ENCODE measurements at places on chromosomes 5 and 9. TPM values are rescaled to one million over a fixed set of nuclear protein-coding genes. Genes with fewer than 3 reads are reported as not detected.

ASS1 gene
- total RNA-seq = 2.3 TPM

SLC45A2 gene
- total RNA-seq = under 0.01 TPM

MEIKIN gene
- total RNA-seq = not detected

NEUROG1 gene
- not detected for total RNA-seq

GCNT1 gene
- 6.3 TPM for total RNA-seq

S1PR3 gene
- 1.2 TPM for total RNA-seq

GCNT4 gene
- total RNA-seq = 0.13 TPM

TNFSF15 gene
- 0.90 TPM for total RNA-seq

DNA sequence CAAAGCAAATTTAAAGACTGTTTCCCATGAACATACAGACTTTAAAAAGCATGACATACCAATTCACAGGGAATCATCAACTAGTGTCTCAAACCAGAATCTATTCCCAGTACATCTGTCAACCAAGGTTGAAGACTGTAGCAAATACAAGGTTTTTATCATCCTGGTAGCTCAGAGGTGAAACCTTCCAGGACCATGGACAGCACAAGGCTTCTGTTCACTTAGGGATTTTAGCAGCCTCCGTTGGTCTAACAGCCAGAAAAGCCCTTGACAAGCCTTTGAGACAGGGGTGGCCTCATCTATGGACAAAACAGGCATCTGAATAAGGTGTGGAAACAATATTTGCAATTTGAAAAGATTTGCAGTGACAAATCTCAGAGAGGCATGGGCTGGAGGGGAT lies 119.0 kb downstream of the TRIM32 start:
- DNase-seq = no peak

- no peak for DNase-seq
Measured at GRCh38 chr9:34377404-34377746, 677 bp upstream of the MYORG start.

DNA sequence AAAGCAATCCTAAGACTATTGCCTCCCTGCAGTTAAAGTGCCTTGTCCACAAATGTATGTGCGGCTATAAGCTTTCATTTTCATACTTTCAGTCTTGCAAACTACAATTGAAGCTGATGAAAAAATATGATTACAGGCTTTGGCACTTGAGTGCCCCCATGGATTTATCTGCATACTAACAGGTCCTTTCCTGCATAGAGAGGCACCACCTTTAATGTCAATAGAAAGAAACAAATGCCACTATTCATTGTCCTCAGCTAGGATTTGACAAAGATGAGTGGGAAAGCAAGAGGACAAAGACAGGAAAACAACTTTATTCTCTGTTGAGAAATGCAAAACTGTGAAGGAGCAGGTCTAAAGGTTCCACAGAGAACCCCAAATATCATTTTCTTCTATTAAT lies 125.7 kb upstream of the PTGER4 start:
- no peak for DNase-seq

DNA sequence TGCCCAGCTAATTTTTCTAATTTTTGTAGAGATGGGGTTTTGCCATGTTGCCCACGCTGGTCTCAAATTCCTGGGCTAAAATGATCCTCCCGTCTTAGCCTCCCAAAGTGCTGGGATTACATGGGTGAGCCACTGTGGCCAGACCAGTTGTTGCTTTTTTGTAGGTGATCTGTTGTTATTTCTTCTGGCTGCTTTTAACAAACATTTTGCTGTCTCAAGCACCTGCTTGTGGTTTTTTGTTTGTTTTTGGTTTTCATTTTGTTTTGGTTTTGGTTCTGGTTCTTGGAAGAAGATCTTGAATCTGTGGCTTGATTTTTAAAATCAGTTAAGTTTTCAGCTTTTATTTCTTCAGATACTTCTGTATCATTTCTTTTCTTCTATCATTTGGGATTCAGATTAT lies 21.1 kb downstream of the ERCC6L2 start:
- no peak for DNase-seq

DNA sequence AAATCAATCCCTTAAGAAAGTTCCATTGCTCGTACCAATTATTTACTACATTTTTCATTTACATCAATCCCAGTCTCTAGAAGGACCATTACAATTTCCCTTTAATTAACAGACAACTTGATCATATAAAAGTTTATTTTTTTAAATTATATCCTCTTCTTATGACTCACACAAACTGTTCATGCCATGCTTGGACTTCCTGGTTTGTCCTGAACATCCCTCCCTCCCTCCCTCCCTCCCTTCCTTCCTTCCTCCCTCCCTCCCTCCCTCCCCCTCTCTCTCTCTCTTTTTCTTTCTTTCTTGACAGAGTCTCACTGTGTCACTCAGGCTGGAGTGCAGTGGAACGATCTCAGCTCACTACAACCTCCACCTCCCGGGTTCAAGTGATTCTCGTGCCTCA lies 11.6 kb upstream of the CLTB start:
- DNase-seq = peak; percentile 67

DNA sequence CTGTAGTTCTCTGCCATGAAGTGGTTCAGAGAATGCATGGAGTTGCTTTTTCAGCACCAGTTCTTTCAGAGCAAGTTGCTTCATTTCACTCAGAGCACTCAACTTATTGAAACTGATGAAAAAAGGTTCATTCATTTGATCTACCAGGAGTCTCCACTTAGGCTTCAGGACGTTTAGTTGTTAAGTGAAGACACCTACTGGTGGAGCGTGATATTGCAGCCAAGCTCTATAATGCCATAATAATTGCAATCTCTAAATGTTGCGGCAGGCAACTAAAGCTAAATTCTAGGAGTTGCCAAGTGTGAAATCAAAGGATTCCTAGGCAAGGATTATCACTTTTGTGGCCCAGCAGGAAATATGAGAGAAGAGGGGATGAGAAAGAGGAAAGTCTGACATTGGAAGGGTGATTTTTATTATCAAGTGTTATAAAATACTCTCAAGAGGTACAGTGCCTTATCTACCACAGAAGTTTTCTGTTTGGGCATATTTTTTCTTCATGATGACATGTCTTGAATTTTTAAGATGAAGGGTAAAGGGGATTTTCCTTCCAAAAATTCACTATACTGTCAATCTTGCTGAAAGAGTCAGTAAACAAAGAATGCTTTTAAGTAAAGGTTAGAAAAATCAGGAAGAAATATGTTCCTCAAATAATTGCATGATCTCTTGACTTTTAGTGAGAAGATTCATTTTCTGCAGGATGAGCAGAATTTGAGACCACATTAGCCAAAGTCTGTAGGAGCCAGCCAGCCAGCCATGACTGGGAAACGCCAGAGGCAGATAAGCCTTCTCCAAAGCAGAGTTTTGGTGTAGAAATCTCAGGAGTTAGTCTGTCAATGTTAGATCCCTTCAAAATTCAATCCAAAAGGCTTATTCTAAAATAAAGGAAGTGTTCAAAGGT lies 83.4 kb downstream of the SH3PXD2B start:
- no peak for DNase-seq

DNA sequence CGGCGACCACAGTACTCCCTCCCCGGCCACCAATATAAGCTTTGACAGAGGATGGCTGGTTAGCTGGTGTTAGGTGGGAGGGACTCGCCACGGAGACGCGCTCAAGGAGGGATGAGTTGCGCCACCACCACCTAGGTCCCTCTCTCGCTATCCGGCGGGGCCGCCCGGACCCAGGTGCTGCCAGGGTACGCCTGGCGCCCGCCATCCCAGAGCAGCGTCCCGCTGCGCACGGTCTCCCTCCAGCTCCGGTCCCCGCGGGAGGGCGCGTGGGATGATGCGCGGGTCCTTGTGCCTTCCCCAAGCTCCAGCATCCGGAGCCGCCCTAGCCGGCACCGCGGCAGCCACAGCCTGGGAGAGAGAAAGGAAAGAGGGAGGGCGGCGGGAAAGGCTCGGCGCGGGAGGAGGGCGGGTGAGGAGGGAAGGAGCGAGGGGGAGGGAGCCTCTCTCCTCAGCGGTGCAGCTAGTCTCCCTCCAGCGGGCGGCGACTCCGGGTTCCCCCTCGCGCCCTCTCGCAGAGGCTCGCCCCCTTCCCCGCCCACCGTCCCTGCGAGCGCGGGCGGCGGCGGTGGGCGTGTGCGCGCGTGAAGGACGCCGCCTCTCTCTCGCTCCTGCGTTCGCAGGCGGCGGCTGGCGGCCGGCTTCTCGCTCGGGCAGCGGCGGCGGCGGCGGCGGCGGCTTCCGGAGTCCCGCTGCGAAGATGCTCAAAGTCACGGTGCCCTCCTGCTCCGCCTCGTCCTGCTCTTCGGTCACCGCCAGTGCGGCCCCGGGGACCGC lies at the start of gene CAMK4:
TSS of gene CAMK4 (plus strand) at position 598 of the 774 bp plus-strand sequence. CDS start at position 698, 100 bp downstream.
- DNase-seq = peak; percentile 58

GRCh38 chr5:124512952-124513632 lies 233.3 kb downstream of the ZNF608 start:
- DNase-seq = no peak

- no peak for DNase-seq
Measured at GRCh38 chr5:76495870-76496269, 92.8 kb downstream of the IQGAP2 start.

DNA sequence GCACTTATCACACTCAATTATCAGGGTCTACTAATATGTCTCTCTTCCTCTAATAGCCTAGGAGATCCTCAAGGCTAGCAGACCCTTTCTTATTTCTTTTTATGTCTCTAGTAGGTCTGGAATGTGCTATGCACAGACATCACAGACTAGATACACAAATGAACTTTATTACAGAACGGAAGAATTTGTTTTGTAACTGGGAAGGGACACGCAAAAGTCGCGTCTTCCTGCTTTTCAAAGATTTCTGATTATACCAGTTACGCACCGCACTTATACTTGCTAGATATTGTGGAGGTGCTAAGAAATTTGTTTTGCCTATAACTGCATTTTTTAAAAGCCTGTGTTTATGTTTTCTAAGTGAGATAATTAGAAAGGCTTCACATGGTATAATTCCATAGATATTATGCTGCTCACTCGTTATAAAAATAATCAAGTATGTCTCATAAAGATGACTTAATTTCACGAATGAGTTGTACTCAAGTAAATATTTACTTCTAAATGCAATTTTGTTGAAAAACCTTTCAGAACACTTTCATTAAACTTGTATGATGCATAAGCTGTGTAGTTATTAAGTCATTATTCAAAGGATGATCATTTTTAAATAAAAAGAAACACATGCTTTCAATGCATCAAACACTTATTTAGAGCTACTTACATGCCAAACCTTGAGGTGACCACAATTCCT lies 662.6 kb downstream of the ACTL7B start:
- DNase-seq = no peak

DNA sequence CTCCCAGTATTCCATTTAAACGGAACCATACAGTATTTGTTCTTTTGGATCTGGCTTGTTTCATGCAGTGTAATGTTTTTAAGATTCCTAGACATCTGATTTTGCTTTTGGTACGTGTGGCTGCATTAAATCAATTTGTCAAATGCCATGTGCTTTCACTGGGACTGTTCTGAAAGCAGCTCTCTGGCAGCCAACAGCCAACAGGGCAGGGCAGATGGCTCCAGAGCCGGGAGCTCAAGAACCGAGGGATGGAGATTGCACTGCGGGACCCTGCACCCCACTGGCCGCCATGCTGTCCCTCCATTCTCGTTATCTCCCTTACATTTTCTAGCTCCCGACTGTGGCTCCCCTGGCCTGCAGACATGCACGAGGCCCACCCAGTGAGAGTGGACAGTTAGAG lies 33.4 kb upstream of the AIF1L start:
- DNase-seq = no peak

GRCh38 chr5:51148437-51148836 lies 234.8 kb upstream of the ISL1 start:
- no peak for DNase-seq

- DNase-seq = no peak
Measured at GRCh38 chr9:37311938-37312708, 110.4 kb upstream of the GRHPR start.

DNA sequence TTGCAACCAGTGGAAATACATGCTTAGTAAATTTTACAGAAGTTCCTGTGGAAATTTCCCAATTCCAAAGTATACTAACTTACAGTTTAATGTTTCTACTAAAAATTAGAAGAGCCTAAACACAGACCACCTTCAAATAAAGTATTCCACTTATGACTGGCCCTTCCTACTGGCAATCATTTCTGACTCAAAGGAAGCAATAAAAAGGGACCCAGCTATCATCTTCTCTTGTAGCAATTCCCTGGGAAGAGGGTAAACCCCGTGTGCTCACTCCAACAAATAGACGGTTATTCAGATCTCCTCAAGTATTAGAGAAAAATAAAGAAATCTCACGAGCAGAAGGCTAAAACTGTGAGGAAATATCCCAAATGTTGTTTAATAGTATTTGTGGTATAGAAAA lies 43.3 kb downstream of the GOLPH3 start:
- no peak for DNase-seq

DNA sequence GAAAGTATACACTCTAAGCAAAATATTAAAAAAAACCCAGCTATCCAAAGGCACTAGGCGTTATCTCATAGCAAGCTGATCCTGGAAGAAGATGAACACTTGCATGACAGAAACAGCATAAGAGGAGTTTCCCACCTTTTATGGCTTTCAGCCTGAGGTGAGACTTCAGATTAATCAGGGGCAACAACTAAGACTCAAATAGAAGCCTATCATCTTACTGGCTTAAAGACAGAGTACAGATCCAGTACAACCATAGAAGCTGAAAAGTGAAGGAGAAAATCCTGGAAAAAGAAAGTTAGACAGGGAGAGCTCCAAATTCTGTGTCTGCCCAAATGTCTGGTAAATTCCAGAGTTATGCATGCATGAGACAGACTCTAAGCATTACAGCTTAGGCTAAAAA lies 360.8 kb upstream of the KCNN2 start:
- no peak for DNase-seq

GRCh38 chr9:24545847-24546522 lies at the start of gene IZUMO3:
Gene IZUMO3 (minus strand): TSS chr9:24545897. CDS start chr9:24545649, 248 bp downstream.
- no peak for DNase-seq

GRCh38 chr5:77851176-77852067 lies 75.3 kb upstream of the TBCA start:
- DNase-seq = peak; percentile 17

DNA sequence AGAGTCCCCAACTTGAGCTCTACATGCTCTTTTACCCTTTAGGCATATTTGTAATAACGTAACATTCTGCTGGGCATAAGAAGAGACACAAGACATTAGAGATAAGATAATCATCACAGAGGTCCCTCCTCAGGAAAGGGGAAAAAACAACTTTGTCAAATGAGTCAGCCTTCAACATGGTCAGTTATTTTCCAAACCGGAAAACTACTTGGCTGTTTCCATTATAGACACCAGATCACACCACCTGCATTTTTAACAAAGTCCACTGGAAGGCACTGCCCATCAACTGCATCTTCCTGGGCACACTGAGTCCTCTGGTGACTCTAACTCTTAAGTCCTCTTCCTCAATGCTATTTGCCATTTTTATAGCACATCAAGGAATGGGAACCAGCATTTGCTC lies 221.8 kb downstream of the FAM114A2 start:
- peak; percentile 24 for DNase-seq

All from dermis microvascular lymphatic vessel endothelial cell (primary cell).